Caco-2 (cell line): ENCODE measurements at places on chromosomes 4 and X. TPM values are rescaled to one million over a fixed set of nuclear protein-coding genes. Genes with fewer than 3 reads are reported as not detected.

- DNase-seq = no peak
These were observed 276.3 kb downstream of the STPG2 start for GRCh38 chr4:97866821-97867556.

DNA sequence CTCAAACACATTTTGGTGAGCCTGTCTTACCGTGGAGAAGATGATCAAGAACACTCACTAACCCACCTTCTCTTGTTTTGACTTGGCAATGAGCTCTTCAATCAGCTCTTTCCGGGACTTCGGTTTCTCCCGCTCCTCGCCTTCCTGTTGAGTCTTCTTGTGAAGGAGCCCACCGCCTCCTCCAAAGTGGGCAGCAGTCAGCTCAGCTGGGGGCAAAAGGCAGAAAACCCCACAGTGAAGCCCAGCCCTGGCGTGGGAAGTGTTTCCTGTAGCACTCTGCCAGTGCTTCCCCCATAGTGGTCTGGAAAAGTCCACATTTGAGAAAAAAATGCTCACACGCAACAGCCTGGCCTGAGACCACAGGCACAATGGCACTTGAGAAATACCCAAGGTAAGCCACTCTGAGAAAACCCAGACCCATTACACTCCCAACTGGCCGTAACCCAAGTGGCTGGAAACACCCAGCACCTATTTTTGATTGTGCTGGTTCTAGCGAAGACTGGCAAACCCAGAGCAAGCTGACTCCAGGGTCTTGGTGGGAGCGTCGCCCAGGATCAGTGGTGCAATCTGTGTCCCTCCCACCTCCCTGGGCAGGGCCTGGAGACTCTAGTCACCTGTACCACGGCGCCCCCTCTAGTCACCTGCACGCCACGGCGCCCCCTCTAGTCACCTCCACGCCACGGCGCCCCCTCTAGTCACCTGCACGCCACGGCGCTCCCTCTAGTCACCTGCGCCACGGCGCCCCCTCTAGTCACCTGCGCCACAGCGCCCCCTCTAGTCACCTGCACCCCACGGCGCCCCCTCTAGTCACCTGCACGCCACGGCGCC, 8.6 kb downstream of the NOP14 start:
- no peak for DNase-seq

DNA sequence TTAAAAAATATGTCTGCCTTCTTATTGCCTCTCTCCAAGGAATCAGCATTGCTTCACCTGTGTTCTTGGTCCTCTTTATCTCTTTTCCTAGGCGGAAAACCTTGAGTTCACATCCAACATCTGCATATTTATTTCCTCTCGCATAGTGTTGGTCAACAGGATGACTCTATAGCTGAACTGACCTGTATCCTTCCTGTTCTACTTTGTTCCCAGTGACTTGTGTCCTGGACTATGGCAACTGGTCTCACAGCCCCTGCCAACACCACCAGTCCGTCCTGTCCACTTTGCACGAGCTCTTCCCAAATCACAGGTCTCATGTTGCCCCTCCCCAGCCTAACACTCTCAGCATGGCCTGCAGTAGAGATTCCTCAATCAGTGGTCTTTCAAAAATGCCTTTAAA, 2.0 kb downstream of the DIPK2B start:
- DNase-seq = no peak

ALPK1 gene
- total RNA-seq = 4.9 and 6.9 TPM in 2 replicates
